Stimulated activated CD4-positive, alpha-beta T cell treated with anti-CD3 and anti-CD28 coated beads, Interleukin-15, amount 100 ng/mL, for 1 hour (primary cell): ENCODE measurements at places on chromosomes 4 and X.

- no peak for DNase-seq
Observed at GRCh38 chr4:159017323-159018026, 85.4 kb upstream of the RAPGEF2 start.

GRCh38 chr4:156346959-156347385 is 393.3 kb upstream of the CTSO start:
- no peak for DNase-seq

DNA sequence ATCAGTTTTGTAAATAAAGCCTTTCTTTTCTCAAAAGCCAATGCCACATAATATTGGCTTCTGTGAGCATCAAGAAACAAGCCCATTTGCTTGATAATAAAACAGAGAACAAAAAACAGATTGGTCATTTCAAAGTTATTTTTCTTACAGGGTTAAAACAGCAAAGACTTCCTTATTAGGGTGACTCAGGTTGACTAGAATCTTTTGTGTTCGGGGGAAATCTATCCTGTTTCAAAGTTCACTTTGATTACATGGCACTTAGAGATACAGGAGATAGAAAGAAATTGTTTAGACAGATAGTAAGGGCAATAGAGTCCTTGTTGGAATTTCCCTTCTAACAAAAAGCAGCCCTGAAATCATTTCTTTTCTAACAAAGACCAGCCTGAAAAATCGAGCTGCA is 170.0 kb upstream of the GLRA2 start:
- DNase-seq: no peak

- no peak for DNase-seq
Observed at GRCh38 chr4:31748382-31748781, 1028.2 kb downstream of the PCDH7 start.

DNA sequence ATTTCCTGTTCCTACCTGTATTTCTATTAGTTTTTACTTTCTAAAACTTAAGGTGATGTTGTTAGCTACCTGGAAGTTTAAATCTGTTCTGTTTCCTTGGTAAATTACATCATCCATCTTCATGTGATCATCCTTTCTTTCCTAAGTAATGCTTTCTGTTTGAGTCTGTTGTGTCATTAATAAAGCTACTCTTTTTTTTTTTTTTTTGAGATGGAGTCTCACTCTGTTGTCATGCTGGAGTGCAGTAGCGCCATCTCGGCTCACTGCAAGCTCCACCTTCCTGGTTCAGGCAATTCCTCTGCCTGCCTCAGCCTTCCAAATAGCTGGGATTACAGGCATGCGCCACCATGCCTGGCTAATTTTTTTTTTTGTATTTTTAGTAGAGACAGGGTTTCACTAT is 73.3 kb downstream of the FIP1L1 start:
- DNase-seq: no peak

DNA sequence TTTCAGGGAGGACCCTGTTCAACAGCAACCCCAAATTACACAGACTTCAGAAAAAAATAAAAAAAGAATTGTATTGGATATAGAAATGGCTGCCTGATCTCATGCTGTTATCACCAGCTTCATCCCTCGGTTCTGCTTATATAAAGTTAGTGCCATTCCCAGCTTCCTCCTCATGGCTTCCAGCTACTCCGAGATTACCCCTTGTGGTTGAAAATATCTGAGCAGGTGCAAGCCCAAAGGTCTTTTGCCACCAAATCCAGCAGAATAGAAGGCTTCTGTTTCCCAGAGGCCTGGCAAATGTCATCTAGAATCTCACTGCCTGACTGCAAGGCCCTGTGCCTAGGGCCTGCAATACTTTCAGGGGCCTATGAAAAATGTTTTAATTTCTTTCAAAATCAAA is 13.8 kb upstream of the HPGDS start:
- DNase-seq: no peak

GRCh38 chr4:5828005-5828391 is 64.9 kb downstream of the CRMP1 start:
- DNase-seq: no peak
